Ecto neural progenitor cell (in vitro differentiated cells): ENCODE measurements at places on chromosomes 12 and 14.
A peak's percentile ranks its signal among the peaks of the same experiment; 100 is the strongest.

- no peak for DNase-seq
Measured at GRCh38 chr12:62379026-62379722, 87.5 kb upstream of the MON2 start.

DNA sequence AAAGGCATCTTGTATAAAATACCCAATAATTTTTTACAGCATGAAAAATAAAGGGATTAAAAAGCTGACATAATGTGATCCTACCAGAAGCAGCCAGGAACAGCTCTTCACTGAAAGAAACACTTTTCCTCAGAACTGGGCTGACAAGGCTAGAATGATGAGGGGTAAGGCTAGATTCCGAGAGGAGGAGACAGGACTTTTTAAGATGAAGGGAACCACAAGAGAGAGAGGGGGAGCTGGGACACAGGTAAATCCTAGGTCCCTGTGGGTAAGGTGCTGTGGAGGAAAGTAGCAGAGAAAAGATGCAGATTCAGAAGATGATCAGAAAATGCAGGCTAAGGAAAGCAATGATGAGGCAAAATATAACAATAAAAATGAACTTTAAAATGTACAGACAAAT lies 29.5 kb downstream of the C2CD5 start:
- no peak for DNase-seq

GRCh38 chr12:28958553-28959195 lies 190.4 kb upstream of the FAR2 start:
- no peak for DNase-seq

DNA sequence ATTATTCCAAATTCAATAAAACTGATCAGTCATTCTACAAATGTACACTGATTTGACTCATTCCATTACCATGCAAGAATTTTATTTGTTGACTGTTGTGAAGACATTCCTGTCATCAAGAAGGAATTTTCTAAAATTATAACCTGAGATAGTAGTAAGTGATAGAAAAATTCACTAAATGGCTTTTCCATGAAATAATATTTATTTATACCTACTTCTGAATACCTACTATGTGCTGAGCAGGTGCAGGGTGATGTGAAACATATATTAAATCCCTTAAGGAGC lies 841.7 kb downstream of the NRXN3 start:
- DNase-seq: no peak

DNA sequence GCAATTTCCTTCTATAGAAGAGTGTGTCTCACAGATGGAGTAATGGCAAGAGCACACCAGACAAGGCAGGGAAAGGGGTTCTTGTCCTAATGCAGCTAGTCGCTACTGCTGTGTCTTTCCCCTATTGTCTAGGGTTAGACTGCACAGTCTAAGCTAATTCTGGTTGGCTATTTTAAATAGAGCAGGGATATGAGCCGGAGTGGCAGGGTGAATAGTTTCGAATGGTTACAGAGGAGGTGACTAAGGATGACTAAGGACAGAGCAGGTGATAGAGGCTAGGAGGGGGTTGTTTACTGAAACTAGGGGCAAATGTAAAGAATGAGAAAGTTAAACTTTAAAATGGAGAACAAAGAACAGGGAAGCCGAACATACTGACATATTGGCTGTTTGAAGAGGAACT lies 25.6 kb upstream of the CPNE8 start:
- DNase-seq: no peak

DNA sequence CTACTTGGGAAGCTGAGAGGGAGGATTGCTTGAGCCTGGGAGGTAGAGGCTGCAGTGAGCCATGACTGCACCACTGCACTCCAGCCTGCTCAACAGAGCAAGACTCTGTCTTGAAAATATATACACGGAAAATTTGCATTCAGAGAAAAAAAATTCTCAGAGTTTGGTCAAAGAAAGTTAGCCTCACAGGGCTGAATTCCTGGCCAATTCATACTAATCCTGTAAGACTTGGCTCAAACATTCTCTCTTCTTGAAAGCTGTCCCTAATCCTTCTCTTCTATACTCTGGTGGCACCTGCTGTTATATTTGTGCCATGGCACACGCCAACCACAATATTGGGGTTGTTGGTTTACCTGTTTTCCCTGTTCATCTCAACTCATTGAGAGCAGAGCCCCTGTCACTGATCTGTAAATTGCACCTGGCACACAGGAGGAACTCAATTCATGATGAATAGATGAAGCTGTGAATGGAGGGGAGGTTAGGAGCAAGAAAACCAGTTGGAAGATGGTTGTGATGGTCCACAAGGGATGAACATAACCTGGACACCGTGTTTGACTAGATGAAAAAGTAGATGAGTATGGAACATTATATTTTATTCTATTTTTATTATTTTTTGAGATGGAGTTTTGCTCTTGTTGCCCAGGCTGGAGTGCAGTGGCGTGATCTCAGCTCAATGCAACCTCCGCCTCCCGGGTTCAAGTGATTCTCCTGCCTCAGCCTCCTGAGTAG lies 36.8 kb upstream of the SPTSSA start:
- no peak for DNase-seq

- DNase-seq: no peak
Measured at GRCh38 chr12:63052696-63053095, 98.3 kb downstream of the AVPR1A start.

GRCh38 chr12:72236071-72236705 lies 36.0 kb upstream of the TRHDE start:
- DNase-seq: no peak

- DNase-seq: no peak
Measured at GRCh38 chr12:56339158-56339422, 406 bp downstream of the IL23A start.

DNA sequence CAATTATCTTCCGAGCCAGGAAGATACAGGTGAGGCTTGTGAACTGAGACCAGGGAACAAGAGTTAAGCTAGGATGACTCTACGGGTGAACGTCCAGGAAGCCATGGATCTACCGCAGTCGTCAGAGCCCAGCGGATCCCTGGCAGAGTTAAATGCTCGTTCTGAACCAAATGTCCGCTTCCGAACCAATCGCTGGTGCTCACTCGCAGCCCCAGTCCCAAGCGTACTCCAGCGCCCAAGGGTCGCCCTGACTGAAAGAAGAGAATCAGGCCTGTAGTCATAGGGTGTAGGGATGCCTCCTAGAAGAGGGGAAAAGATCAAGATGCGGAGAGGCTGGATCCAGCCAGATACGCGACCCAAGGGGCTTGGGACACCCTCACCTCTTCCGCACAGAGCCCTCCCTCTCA lies 283 bp downstream of the VIPAS39 start:
- no peak for DNase-seq

DNA sequence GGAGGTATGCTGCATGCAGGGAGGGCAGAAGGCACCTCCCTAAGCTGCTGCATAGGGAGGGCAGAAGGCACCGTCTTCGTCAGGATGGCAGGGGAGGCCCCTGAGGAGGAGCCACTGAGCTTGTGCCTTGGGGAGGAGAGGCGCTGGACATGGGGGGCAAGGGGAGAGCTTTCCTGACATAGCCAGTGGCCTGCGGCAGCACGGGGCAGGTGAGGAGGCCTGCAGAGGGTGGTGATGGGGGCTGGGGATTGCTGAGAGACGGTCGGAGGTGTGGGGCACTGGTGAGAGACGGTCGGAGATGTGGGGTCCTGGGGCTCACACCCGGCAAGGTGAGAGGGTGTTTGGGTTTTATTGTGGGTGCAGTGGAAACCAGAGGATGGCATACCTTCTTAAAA lies 10.4 kb upstream of the BDKRB2 start:
- DNase-seq: no peak

- no peak for DNase-seq
Measured at GRCh38 chr12:102401087-102401486, 79.3 kb downstream of the IGF1 start.

- no peak for DNase-seq
Measured at GRCh38 chr12:75721796-75722195, 210.4 kb upstream of the KRR1 start.

DNA sequence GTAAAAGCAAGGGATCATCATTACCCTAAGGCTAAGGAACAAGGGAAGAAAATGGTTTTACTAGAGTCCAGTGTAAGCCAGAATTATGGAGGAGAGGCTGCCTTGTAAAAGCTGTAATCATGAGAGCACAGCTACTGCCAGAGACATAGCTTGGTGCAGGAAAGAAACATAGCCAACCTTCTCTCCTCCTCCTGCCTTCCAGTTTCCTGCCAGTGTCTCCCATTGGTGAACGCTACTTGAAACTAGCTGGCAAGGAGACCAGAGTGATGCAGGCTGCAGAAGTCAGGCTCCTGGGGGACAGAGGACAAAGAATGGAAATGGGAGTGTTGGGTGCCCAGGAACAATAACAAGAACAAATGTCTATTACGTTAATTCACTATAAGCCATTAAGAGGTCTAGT lies 158.5 kb downstream of the NELL2 start:
- no peak for DNase-seq

- peak; percentile 61 for DNase-seq
Measured at GRCh38 chr12:121582583-121583333, 1.9 kb upstream of the KDM2B start.

DNA sequence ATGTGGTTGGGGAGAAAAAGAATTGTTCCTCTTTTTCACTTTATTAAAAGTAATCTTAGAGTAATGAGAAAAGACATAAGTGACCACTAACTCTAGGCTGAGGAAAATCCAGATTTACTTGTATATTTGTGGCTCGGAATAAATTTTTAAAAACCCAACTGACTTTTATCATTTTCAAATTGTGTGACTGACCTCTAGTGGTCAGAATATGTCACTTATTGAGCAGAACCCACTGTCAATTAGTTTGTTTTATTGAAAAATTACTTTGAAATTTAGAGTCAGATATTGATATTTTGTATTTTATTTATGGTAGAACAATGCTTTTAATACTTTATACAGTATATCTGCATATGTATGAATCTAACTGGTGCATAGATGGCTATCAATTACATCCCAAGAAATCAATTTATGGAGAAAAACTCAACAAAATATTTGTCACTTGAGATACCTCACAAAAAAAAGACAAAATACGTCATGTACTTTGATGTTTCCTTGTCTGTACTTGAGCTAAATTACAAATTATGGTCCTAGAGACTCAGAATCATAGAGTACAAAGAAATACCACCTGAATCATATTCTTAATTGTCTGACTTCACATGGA lies 229.4 kb downstream of the CNTN1 start:
- DNase-seq: no peak

- no peak for DNase-seq
Measured at GRCh38 chr14:52446355-52446754, 106.0 kb downstream of the TXNDC16 start.

DNA sequence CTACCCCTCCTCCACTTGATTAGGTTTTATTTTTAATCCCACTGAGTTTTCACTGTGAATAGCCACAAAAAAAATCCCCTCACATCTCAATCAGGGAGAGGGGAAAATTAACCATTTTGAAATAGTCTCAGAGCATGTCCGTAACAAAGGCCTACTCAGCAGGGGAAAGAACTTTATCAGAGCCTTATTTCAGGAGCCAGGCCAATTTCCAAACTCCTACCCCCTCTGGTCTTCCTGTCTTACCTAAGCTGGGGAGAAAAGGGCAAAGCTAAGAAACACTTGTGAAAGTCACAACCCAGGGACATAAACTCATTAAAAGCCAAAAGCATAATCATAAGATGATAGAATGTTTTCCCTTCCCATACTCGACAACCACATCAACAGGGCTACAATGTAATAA lies 260.3 kb upstream of the DIO3 start:
- no peak for DNase-seq

DNA sequence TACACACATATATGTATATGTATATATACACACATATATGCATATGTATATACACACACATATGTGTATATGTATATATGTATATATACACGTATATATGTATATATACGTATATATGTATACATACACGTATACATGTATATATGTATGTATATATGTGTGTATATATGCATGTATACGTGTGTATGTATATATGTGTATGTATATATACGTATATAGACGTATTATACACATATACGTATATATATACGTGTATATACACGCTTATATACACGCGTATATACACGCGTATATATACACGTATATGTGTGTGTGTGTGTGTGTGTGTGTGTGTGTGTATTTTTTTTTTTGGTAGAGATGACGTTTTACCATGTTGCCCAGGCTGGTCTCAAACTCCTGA lies 32.9 kb upstream of the ZNF740 start:
- no peak for DNase-seq

DNA sequence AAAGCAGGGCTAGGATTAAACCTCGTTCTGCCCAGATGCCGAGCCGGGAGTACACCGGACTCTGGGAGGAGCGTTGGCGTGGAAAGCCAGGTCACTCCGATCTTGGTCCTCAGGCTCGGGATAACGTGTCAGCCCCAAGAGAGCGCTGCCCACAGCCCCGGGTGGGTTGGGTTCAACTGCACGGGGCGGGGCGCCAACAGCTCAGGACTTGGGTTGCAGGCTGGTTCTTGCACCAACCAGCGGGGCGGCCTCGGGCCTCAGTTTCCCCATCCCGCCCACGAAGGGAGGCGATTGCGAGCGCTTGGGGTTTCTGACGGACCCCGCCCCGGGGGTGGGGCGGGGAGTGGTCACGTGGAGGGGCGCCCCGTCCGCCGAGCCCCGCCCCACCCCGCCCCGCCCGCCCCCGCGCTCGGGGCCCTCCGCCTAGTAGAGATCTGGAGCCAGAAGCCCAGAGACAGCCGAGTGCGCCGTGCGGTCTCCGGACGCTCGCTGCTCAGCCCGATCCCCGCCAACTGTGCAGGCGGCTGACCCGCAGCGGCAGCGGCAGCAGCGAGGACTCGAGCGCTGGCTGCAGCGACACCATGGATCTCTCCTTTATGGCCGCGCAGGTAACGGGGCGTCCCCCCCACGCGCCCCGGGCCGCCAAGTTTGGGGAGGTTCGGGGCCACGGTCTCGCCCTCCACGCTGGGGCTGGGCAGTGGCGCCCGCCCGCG lies at the start of gene C14orf132:
TSS of gene C14orf132 (plus strand) at position 443 of the 713 bp plus-strand sequence. CDS start at position 582, 139 bp downstream.
- DNase-seq: peak; percentile 77

DNA sequence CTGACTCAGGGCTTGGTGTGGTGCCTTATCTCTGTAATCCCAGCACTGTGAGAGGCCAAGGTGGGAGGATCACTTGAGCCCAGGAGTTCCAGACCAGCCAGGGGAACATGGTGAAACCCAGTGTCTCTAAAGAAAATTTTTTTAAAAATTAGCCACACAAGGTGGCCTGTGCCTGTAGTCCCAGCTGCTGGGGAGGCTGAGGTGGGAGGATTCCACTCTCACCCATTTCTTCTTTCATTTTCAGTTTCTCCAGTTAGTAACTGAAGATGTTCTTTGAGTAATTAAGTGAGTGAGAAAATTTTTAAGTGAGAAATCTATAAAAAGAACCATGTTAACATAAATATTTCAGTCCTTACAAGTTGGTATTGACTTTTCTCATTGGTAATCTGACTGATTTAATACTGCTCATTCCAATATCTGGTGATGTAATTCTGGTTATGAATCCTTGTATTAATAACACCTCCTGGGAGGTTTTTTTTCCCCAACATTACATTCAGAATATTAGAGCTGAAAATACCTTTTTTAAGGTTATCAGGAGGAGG lies 6.1 kb downstream of the METTL3 start:
- no peak for DNase-seq

DNA sequence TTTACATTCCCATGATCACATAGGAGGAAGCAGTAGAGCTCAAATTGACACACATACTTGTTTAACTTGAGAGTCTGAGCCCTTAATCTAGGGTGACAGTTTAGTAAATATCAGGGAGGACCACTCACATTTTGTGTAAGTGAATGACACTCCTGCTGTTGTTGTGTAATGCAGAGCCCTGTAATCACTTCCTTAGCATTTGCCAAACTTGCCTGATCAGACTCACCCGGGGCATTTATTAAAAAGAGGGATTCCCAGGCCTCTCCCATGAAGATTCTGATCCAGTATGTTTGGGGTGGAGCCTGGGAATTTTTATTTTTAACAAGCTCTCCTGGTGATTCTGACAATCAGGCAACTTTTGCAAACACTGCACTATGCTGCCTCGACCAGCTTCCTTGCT lies 119.6 kb downstream of the NUAK1 start:
- no peak for DNase-seq

- no peak for DNase-seq
Measured at GRCh38 chr12:87051621-87052020, 795.4 kb upstream of the MGAT4C start.
